ENCODE measurements at places on chromosomes 4 and X.
A peak's percentile ranks its signal among the peaks of the same experiment; 100 is the strongest.

GRCh38 chr4:120440730-120441129 lies 374.1 kb upstream of the MAD2L1 start:
- no peak for DNase-seq

DNA sequence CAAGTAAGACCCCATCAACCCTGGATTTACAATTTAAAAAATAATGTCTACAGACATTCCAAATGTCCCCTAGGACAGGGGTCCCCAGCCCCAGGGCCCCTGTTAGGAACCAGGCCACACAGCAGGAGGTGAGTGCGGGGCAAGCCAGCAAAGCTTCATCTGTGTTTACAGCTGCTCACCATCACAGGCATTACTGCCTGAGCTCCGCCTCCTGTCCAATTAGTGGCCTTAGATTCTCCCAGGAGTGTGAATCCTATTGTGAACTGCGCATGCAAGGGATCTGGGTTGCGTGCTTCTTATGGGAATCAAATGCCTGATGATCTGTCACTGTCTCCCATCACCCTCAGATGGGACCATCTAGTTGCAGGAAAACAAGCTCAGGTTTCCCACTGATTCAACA lies 146.1 kb downstream of the ATP10D start:
- no peak for DNase-seq

GRCh38 chr4:170398218-170398617 lies 308.5 kb upstream of the AADAT start:
- no peak for DNase-seq

DNA sequence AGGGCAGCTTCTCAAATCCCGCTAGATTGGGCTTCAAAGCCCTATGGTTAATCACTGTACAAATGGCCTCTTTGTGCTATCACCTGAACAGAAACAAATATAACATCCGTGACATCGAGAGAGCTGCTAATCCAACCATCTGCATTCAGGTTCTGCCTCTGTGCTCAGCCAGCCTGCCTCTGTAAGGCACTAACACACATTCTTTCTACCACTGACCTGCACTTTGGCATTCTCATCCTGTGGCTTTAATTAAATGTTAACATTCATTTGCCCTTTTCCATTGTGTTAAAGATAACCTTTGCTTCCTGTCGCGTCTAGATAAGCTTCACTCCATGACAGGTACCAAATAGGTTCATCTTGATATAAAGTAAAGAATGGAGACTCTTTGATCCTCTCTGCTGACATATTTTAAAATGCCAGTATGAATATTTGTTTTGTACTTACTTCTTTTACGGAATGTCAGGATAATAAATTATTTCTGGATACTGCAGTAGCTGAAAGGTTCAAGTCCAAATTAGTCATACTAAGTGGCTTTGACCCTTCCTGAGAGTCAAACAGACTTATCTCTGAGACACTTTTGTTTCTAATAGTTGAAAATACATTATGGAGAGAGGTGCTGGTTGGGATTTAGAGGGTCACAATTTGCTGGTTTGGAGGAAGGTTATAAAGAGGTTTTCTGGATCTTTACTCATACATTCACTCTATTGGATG lies 505.7 kb downstream of the PACRGL start:
- DNase-seq = no peak

DNA sequence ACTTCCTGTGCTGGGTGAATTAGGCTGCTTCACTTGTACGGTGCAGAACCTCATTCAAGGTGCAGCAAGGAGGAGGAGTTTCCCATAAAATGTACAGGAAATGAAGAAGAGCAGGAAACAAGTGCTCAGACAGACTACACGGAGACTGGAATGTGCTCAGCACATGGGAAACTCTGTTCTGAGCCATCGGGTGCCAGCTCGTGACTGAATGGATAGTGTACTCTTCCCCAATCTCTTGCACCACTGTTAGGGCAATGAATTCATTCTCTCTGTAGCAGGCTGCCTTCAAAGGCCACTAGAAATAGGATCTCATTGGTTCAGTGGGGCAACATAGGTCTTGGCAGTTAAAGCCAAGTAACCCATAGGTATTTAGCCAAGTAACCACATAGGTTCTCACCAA lies 200.0 kb upstream of the LDB2 start:
- DNase-seq = no peak

- DNase-seq = peak; percentile 27
These were observed at the start of gene EDA2R for GRCh38 chrX:66638591-66639500. EDA2R (minus strand) TSS chrX:66639078; CDS start chrX:66616020, 23,058 bp downstream.

GRCh38 chrX:129825746-129826505 lies 17.8 kb downstream of the ZDHHC9 start:
- no peak for DNase-seq

- no peak for DNase-seq
These were observed 376.9 kb downstream of the PPP4R3C start for GRCh38 chrX:27086237-27086636.

GRCh38 chr4:105714071-105714521 lies 5.5 kb downstream of the GSTCD start:
- no peak for DNase-seq

GRCh38 chrX:109774706-109775105 lies 41.6 kb upstream of the ACSL4 start:
- no peak for DNase-seq

GRCh38 chrX:20015945-20016615 lies 25.2 kb upstream of the BCLAF3 start:
- no peak for DNase-seq

DNA sequence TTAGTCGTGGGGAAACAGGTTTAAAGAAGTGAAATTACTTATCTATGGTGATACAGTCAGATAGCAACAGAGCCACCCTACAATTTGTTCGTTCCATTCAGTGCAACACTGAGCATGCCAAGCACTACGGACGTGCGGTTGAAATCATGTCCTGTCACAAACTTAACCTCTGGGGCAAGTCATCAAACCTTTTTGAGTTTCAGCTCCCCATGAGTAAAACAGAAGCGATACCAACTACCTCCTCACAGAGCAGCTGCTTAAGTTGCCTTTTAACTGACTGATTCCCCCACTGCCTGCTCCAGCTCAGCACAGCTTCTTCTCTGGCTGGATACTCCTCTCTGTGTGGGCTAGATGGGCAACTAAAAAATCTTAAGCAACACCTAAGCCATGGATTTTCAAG lies 36.0 kb downstream of the LHFPL1 start:
- no peak for DNase-seq

- DNase-seq = no peak
These were observed 55.3 kb upstream of the ZFP42 start for GRCh38 chr4:187940299-187940698.

- no peak for DNase-seq
These were observed 4.8 kb upstream of the SYNPO2 start for GRCh38 chr4:118883861-118884260.

DNA sequence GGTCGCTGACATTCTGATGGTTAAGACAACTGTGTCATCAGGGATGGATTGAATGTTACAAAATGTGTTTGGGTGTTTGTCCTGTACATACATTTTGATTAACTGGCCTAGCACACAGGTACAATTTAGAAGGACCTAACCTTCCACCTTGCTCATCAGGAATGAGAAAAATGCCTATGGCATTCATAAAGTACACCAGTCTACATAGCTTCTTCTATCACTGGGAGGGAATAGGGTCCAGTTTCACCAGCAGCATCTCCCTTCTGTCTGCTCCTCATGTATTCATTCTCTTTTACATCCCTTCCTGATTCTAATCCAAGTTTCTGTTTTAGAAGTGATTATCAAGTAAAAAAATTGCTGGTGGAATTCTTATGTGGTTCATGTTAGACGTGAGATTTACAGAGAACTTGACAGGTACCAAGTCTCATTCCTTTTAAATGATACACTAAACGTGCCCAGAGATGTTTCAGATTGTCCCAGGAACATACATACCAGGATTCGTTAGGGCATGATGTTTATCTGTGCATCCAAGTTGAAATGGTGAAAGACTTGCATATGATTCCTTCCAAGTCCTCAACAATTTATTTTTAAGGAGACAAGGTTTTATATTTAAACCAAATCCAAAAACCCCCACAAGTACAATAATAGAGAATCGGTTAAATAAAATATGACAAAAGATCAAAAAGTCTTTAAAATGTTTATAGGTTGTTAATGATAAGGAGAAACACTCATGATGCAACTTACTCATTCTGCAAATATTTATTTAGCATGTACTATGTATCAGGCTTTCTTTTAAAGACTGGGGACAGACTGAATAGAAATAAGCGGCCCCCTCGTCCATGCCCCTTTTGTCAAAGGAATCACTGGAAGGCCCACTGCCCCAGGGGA lies 359.1 kb downstream of the ZNF674 start:
- DNase-seq = no peak

- no peak for DNase-seq
These were observed 9.4 kb downstream of the AIMP1 start for GRCh38 chr4:106325800-106326199.

DNA sequence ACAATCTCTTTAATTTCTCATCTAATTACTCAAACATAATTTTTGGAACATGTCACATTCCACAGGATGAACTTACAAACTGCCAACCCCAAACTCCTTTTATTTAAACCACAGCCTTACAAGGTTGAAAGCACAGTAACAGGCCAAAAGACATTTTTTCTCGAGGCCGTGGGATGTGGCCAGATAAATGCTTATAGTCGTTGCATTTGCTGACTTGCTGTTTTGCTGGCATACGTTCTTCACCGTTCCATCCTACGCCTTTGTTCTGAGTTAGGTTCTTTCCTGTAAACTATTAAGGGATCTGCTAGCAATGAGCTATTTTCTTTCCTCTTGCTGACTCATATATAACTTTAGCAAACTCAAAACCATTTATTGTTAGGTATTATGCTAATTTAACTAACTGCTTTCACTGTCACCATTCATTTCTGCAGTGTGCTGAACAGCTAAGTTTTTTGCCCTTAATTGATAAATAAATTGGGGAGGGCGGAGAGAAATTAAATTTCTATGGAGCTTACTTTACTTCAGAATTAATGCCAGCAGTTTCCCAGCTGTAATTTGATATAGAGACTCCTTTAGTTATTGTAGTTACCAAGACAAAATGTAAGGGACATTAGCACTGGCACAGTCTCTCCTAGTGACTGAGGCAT lies 135.1 kb upstream of the PACRGL start:
- DNase-seq = no peak

DNA sequence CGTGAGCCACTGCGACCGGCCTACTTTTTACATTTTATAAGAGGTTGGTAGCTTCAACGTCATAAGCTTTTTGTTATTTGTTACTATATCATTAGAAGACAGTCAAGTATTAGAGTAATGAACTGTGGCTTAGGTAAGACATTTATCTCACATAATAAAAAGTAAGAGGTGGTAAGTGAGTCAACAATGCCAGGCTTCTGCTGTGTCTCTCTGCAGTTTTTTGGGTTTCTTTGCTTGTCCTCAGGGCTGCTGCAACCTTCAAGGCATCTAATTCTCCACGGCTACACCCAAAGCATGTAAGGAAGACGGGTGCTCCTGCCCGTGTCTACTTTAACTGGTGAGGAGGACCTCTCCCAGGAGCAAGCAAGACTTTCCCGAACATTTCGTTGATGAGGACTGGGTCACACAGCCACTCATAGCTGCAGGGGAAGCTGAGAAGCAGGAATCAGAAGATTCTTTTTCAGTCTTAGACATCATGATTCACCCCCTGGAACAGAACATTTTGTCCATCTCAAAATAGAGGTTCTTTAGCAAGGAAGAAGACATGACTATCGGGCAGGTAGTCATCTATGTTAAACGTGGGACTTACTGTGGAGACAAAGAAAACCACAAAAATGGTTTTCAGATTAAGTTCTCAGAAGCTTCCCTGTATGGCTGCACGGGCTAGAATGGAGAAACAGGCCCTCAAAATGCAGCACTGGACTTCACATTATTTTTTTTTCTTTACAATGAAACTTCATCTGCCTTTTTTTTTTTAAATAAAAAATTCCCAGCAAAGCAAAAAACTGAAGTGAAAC lies 13.0 kb upstream of the RHOH start:
- no peak for DNase-seq

GRCh38 chr4:22264261-22264660 lies 251.6 kb downstream of the ADGRA3 start:
- no peak for DNase-seq

GRCh38 chr4:26826721-26827120 lies 33.9 kb upstream of the STIM2 start:
- DNase-seq = no peak

DNA sequence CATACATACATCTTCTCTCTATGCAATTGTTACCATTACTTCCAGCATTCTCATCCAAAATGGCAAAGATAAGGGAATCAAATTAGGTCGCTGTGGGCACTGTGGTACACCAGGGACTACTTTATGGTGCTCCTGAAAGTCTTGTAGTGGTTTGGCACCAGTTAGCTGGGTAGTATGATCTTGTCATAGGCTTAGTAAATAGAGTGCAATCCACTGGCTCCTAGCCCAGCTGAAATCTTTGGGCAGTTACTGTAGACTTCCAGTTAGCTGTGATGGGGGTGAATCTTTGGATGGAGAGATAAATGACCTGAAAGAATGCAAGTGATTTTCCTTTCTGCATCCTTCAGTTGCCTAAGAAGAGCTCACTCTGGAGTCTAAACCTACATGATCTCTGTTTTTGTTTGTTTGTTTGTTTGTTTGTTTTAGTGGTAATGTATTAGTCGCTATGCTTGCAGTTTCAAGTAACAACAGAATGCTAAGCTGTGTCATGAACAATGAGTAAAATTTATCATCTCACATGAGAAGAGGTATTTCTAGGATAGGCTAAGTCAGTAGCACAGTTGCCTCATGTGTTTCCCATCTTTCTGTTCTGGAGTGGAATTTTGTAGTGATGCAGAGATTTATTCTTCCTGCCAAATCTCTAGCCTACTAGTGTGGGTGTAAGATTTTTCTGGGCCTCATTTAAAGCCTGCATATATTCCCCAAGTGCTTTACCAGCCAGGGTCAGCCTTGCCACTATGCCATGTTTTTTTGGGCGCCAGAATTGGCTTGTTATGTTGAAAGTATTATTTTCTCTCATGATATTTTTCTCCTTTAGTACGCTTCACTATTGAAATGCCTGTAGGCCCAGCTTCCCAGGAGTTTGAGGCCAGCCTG lies 24.2 kb downstream of the HERC3 start:
- no peak for DNase-seq

DNA sequence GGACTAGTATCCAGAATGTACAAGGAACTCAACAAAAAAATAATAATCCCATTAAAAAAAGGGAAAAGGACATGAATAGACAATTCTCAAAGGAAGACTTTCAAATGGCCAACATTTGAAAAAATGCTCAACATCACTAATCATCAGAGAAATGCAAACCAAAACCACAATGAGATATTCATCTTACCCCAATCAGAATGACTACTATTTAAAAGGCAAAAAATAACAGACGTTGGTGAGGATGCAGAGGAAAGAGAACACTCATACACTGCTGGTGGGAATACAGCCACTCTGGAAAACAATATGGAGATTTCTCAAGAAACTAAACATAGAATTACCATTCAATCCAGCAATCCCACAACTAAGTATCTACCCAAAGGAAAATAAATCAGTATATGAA lies 133.1 kb downstream of the KDR start:
- DNase-seq = no peak
